CD4-positive, alpha-beta T cell (primary cell): ENCODE measurements at places on chromosomes 5 and 9. TPM values are rescaled to one million over a fixed set of nuclear protein-coding genes. Genes with fewer than 3 reads are reported as not detected.
A peak's percentile ranks its signal among the peaks of the same experiment; 100 is the strongest.

GRCh38 chr5:2898661-2899060 lies 147.2 kb upstream of the IRX2 start:
- DNase-seq: no peak

DNA sequence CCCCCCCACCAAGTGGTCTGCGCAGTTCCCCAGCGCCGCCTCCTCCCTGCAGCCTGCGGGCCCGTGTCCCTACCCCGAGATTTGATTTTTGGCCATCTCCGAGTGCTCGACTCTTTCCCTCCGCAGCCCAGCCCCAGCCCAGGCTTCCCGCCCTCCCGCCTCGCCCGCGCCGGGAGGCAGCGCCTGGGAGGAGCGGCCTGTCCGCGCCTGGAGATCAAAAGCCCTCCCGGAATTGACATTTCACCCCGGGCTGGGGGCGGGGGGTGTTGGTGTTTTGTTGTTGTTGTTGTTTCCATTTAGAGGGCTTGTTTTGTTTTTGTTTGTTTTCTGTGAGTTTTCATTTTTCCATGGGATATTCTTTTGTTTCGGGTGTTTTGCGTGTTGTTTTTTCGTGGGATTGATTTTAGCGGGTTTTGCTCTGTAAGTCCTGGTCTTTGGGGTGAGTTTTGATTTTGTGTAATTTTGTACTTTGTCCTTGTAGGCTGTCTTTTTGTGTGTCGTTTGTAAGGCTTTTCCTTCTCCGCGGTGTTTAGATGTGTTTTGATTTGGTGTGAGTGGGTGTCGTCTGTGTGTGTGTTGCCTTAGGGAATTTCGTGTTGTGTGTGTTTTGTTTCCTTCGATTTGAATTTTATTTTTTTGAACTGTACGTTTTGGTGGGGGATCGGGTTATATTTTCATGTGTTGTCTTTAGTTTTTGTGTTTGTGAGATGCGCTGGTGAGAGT lies 1.7 kb upstream of the PAX5 start:
- DNase-seq: no peak

DNA sequence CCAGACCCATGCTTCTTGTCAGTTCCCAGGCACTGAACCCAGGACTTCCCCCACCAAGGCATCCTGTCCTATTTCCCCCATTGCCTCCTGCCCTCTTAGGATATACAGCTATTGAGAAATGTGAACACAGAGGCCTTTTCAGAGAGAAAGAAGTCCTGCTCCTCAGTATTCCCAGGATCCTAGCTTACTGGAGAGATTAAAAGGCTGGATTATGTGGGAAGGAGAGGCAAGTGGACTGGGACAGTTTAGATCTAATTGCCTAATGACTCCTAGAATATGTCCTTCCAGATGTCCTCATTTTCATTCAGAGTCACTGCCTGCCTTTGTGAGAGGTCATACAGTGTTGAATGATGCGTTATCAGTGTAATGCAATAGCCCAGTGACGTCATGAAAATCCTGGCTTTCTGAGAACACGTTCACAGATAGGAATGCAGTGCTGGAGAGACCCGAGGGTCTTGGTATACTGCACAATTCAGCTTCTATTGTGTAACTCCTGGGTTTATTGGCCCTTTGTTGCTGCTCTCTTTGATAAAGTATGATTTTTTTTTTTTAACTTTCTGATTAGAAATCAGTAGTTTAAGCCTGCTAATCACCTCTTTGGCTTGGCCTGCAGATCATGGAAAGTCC lies 26.2 kb downstream of the WWC1 start:
- no peak for DNase-seq

DNA sequence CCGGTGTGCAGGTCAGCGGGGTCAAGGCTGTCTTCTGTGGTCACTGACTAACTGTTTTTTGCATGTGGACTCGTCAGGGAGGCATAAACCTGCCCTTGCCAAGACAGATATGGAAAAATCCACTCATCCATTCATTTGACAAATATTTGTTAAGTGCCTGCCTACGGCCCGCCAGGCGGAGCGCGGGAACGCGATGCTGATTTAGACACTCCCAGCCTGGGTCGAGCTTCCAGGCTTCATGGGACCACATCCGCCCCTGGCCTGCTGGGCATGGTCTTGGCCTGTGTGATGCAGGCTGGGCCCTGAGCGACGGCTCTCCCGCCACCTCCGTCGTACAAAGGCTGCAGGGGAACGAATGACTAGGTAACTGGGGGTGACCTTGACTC lies 18.1 kb downstream of the MYMK start:
- no peak for DNase-seq

PWWP2A gene
- 18.2 TPM for total RNA-seq

GRCh38 chr5:54329731-54330709 lies 19.6 kb upstream of the ARL15 start:
- no peak for DNase-seq

- DNase-seq: peak; percentile 69
Measured at GRCh38 chr5:177382423-177383029, 1.7 kb upstream of the SLC34A1 start.

GRCh38 chr9:133305731-133306130 lies 30.3 kb downstream of the SURF6 start:
- no peak for DNase-seq

DNA sequence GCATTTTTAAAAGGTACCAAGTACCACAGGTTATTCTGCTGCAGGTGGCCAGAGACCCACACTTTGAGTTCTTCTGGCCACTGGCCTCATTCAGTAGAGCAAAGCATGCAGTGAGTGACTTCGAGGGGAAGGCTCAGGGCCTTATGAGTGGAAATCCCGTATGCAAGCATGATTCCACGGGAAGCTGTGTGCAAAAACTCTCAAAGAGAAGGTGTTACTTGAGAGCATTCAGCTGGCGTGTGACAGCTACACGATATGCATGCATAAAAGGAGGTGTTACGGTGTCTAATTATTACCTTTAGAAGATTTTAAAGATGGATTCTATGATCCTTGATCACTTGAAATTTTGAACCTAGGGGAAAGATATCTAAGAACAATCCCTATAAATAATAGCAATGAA lies 160.3 kb downstream of the ENC1 start:
- no peak for DNase-seq

ARL14EPL gene
- total RNA-seq: not detected

- no peak for DNase-seq
Measured at GRCh38 chr9:89839952-89840351, 235.1 kb downstream of the GADD45G start.

DNA sequence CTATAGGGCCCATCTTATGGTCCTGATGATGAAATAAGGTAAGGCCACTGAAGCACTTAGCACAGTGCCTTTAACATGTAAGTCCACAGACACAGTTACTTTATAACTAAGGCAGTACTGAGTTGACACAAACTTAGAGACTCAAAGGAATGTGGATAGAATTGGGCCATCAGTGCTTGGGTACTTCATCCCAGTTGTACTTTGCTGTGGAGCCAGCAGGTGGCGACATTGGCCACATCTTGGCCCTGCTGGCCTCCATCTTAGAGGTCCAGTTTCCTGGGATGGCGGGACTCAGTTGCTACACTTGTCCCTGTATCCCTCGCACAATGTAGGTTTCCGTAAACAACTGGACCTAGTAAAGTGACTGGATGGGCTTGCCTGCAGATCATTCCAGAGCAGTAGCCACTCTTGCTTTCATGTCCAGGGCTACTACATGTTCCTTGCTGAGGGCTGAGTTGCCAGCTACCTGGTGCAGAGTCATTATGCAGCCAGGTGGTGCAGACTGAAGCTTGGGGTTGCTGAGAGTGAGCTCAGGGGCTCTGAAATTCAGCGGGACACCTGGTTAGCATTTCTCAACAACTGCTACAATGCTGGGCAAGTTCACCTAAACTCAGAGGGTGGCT lies 10.6 kb downstream of the MTAP start:
- peak; percentile 58 for DNase-seq

SHC3 gene
- not detected for total RNA-seq

- DNase-seq: no peak
Measured at GRCh38 chr5:148352696-148353095, 17.3 kb downstream of the SPINK9 start.

- DNase-seq: no peak
Measured at GRCh38 chr9:16811987-16812685, 58.3 kb downstream of the BNC2 start.

- DNase-seq: no peak
Measured at GRCh38 chr5:95403996-95404395, 12.8 kb downstream of the FAM81B start.

DNA sequence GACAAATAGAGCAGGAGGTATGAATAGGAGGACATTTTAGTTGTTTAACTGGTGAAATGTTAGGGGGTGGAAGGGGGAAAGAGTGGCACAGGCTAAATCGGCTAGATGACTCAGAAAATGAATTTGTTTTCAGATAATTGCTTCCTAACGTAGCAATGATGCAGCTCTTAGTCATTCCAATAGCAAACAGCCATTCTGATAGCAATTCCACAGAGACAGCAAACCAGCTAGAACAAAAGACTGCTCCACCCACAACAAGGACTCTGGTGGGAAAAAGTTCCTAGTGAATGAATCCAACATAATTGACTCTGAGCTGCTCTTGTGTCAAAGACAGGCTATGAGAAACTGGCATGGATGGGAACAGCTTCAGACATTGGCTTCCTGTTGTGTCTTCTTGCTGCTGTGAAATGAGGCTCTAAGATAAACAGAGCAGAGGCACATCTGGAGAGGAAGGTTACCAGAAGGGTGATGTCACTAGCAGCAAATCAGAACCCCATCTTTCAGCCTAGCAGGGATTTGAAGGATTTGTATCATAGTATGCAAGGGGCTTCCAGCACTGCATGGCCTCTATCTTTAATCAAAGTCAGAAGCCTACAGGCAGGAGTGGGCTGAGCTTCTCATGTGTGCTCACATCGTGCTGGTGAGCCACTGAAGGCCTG lies 28.1 kb upstream of the F2RL1 start:
- DNase-seq: peak; percentile 7

TPPP gene
- 8.2 TPM for total RNA-seq
